Activated CD4-positive, alpha-beta T cell treated with anti-CD3 and anti-CD28 coated beads, Interleukin-2, amount 50 U/mL, for 1 hour (primary cell): ENCODE measurements at places on chromosomes 5 and 9.

GRCh38 chr9:99782962-99783718 lies 38.5 kb upstream of the NR4A3 start:
- DNase-seq, result no peak

DNA sequence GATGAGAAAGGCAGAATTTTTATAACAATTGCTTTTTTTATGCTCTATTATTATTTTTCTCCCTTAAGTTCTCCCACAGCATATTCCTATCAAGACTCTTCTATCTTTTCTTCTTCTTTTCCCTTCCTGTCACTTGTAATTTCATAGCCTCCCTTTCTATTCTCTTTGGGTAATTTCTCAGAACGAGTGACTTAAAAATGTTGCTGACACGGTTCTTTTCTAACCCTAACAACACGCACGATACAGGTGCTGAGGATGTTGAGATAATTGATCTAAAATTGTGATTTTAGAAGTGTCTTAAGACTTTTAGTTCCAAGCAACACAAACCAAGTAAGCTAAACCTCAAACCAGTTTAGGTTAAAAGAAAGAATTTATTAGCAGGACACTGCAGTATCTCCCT lies 105.9 kb downstream of the RASGRF2 start:
- no peak for DNase-seq

DNA sequence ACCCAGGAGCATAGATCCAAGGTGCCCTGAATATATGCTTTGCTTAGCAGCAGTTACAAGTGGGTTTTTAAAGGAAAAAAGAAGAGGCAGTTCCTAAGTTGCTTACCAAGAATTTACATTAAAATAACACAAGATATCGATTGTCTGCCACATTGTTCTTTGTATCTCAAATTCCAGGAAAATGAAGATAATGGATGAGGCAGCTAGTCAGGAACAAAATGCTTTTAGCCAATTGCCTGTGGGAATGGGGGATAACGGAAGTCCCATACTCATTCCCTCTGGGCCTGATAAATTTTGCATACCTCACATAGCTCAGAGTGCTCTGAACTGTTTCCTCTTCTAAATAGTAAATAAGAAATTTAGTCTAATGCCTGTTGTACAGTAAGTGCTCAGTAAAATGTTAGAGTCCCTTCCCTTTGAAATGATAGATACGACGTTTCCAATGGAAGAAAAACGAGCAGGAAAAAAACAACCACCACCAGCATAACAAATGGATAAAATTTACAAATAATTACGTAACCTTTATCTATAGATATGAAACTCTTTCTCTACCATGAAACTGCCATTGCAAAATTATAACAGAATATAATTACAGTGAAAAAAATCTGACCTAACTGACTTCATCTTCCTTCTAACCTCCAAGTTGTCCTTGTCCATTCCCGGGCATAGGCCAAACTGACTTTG lies 35.5 kb upstream of the TENT2 start:
- no peak for DNase-seq

DNA sequence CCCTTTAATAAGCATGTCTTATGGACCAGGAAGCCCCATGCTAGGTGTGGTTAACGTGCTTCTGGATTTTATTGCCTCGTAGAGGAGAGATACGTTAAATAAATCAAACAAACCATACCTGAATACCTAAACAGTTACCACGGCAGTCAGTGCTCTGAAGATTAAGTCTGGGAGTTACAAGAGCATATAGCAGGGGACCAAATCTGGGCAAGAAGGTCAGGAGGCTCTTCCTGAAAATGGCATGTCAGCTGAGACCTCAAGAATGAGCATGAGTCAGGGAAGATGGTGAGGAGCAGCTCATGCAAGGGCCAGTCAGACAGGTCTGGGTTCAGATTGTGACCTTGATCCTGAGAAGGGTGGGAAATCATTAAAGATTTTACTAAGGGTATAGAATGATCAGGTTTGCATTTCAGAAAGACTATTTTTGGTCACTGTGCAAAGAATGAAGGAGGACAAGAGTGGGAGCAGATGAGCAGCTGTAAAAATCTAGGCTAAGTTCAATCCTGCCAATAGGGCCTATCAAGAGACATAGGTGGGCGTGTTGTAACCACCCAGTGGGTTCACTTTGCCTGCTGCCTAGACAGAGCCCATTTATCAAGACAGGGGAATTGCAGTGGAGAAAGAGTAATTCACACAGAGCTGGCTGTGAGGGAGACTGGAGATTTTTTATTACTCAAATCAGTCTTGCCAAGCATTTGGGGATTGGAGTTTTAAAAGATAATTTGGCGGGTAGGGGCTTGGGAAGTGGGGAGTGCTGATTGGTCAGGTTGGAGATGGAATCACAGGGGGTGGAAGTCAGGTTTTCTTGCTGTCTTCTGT lies 4.8 kb upstream of the ZNF366 start:
- no peak for DNase-seq

GRCh38 chr5:32123058-32123805 lies 50.9 kb downstream of the GOLPH3 start:
- no peak for DNase-seq

- DNase-seq, result no peak
Observed at GRCh38 chr5:169435506-169436229, 134.7 kb upstream of the SLIT3 start.

DNA sequence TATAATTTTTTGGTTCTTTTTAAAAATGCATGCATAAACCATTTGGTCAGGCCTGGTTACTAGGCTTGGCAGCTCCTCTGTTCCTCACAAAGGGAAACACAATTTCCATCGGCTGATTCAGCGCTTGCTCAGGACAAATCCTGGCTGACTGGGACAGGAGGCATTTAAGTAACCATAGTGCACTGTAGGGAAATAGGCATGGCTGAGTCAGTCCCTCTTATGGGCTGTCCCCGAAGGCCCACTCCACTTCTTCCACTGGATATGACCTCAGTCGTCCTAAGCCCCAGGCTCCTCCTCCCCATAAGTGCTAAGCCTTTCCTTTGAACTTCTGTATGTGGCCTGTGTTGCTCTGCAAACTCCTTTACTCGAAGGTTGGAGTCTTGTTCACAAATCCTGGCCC lies 71.2 kb upstream of the GLIS3 start:
- no peak for DNase-seq

GRCh38 chr5:28403846-28404245 lies 1365.5 kb upstream of the CDH9 start:
- DNase-seq, result no peak

- DNase-seq, result peak; percentile 38
Observed at GRCh38 chr9:114348906-114349482, 19.3 kb downstream of the ORM2 start.

DNA sequence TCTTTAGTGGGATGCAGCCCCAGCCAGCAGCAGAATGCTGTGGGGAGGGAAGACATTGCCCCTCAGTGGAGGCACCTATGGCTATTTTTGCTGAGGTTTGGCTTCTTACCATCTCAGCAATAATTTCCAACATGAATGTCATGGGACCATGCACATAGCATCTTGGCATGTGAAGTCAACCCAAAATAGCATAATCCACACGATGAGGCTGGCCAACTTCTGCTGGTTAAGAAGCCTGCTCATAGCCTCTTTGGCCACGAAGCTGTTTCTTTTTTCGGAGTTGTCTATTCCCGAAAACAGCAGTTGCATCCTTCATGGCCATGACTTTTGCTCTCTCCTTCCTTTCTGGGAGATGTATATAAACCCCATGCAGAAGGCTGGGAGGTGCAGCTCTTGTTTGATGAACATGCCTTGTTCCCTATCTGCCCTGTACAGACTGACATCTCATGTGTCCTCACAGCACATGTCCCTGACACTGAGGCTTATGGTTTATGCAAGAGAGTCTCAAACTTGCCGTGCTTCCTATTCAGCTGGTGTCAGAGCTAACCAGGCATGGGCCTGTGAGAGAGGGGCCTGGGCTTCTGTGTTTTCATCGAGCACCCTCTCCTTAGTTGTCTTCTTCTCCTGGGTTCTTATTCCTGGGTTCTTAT lies 45.3 kb downstream of the SYK start:
- DNase-seq, result no peak

DNA sequence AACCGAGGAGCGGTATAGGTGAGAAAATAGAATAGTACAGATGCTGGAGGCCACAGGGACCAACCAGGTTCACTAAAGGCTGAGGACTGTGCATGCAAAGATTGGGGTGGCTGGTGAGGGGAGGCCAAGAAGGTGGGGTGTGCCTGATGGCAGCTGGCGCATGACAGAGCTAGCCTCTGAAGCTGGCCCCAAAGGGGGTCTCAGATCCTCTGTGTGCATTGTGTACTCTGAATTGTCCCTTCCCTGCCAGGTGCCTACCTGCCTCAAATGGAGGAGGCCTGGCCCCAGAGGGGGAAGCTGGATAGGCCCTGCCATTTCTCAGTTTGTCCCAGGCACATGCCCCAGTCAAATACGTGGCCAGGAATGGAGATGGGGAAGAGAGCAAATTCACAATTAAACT lies 63.1 kb downstream of the CRB2 start:
- no peak for DNase-seq

- peak; percentile 40 for DNase-seq
Observed at GRCh38 chr5:65102976-65103711, 334.4 kb downstream of the CWC27 start.

DNA sequence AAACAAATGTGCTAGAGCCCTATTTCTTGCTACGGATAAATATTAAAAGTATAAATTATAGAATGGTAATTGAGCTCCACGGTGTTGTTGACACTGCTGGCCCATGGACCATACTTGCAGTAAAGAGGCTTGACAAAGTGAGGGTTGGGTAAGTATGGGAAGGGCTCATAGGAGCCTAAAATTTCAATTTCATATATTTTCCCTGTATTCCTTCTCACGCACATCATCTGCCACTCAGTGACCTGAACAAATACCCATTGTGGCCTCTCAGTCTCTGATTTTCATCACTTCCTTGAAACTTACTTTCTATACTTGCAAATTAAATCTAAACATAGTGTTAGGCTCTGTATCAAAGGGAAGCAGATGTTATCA lies 116.5 kb downstream of the PIK3R1 start:
- no peak for DNase-seq

- DNase-seq, result no peak
Observed at GRCh38 chr5:109706095-109706494, 16.4 kb downstream of the MAN2A1 start.

DNA sequence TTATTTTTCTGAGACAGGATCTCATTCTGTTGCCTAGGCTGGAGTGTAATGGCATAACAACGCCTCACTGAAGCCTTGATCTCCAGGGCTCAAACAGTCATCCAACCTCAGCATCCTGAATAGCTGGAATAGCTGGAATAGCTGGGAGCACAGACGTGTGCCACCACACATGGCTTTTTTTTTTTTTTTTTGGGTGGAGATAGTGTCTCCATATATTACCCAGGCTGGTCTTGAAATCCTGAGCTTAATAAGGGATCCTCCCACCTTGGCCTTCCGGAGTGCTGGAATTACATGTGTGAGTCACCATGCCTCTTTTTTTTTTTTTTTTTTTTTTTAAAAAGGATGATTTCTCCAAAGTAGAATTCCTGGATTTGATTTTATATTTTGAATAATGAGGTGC lies 60.7 kb downstream of the NSD1 start:
- DNase-seq, result no peak

GRCh38 chr5:10235350-10235749 lies 14.3 kb downstream of the ATPSCKMT start:
- no peak for DNase-seq

- DNase-seq, result no peak
Observed at GRCh38 chr5:1557114-1557873, 33.5 kb upstream of the LPCAT1 start.

DNA sequence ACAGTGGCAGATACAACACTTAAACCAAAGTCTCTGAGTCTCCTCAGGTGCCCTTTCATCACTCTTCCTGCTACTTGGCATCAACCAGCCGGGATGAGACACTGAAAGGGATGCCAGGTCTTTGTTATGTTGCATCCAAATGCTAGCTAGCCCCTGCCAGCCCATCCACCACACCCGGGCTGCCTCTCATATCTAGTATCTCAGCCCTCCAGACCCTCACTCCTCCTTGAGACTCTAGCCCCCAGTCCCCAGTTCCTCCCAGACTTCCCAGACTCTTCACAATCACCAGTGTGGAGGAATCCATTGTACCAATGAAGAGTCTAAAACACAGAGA lies 21.5 kb downstream of the CSF2 start:
- DNase-seq, result no peak

DNA sequence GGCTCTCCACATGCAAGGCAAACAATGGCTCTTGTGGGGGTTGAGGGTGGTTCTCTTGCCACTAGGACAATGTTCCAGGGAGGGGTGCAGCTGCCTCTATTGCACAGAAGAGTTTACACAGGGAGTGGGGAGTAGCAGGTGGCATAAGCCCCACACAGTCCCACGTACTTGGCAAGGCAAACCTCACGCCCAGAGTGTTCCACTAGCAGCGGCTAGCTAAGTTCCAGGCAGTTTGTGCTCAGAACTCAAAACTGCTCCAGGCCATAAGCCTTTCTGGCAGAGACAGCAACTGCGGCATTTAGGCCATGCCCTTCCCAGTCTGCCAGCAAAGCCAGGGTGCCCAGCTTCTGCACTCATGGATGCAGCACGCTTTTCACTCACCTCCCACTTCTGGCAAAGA lies 29.0 kb upstream of the BTNL3 start:
- DNase-seq, result no peak

- DNase-seq, result no peak
Observed at GRCh38 chr9:129773262-129774048, 20.6 kb upstream of the PTGES start.

- DNase-seq, result no peak
Observed at GRCh38 chr5:132204371-132205135, 23.1 kb downstream of the P4HA2 start.

DNA sequence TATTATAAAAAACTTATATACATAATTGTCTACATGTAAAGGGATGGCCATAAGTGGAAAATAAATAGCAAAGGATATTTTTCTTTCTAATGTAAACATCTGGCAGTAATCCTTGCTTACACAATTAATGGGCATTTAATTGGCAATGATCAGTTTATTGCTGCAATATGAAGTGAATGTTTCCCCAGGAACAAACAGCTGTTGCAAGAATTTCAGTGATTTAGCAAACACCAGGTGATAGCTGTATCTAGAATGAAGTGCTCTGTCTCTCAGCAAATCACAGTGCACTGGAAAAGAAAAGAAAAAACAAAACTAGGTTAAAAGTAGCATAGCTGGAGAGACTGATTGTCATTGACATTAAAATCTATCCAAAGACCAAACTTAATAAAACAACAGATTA lies 594.5 kb upstream of the ARRDC3 start:
- no peak for DNase-seq

- DNase-seq, result no peak
Observed at GRCh38 chr5:101943784-101944183, 352.3 kb downstream of the SLCO4C1 start.
